ENCODE measurements at places on chromosomes 16 and 17.

DNA sequence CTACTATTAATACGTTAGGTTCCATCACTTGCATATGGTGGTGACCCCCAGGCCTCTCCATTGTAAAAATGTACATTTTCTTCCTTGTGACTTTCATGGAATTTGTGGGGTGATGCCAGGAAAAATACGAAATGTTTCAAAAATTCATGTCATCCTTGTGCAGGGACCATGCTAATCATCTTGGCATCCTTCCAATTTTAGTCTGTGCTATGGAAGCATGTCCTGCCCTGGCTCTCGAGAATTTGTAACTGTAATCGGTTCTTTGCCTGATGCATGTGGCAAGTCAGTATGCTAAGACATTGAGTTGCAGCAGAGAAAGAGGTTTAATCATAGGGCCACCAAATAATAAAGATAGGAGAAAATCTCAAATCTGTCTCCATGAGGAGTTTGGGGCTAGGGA lies 14.3 kb upstream of the GINS3 start:
- no peak for DNase-seq

- DNase-seq: no peak
Measured at GRCh38 chr17:55699181-55699860, 23.3 kb downstream of the TMEM100 start.

DNA sequence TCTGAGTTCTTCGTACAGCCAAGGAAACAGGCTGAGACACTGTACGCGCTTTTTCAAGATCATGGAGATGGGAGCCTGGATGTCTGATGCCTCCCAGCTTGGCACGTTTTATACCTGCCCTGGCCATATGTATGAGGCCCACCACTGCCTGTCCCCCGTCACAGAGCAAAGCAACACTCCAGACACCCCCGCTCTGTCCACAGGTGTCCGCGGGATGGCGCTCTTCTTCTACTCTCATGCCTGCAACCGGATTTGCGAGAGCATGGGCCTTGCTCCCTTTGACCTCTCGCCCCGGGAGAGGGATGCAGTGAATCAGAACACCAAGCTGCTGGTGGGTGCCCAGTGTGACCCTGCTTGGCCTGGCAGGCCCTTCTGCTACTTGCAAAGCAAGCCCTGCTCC lies 39.8 kb upstream of the POLR3E start:
- DNase-seq: no peak

DNA sequence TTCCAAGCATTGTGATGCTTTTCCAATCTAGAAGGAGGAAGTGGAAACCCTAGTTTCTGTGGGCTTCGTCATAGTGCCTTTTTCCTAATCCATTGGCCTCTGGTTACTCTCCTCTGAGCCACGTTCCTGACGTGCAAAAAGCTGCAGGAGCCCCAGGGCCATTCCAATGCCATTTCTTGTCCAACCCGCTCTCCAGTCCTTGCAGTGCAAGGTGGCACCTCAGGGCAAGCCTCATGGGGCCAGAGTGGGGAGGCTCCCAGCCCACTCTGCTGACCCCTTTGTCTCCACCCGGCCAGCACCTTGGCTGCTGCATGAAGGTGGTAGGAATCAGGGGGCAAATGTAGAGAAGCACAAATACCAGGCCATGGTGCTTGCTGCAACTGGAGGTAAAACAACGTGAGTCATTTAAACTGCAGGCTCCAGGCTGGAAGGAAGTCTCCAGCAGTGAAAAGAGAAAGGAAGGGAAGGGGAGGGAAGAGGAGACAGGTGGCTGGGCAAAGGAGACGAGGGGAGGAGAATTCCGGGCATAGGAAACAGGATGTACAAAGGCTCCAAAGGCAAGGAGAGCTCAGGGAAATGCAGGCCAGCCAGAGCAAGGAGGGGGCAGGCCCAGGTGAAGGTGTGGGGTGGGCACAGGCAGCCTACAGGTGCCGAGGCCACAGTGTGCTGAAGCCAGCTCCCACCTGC lies 168.2 kb upstream of the TNRC6C start:
- no peak for DNase-seq

DNA sequence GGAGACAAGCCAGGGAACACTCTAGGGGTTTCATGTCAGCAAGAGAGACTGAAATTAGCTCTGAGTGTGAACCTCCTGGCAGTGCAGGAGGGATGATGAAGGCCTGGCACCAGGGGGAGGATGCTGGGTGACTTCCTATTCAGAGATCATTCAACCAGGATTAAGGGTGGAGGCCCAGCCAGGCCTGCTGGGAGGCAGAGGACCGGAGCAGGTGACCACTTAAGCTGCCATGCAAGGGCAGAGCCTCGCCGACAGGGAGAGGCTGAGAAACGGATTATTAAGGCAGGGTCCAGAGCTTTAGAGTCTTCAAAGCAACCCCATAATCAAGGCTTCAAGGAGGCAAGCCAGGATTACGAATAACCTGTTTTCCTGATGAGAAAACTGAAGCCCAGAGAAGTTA lies 10.6 kb upstream of the SRCIN1 start:
- no peak for DNase-seq

DNA sequence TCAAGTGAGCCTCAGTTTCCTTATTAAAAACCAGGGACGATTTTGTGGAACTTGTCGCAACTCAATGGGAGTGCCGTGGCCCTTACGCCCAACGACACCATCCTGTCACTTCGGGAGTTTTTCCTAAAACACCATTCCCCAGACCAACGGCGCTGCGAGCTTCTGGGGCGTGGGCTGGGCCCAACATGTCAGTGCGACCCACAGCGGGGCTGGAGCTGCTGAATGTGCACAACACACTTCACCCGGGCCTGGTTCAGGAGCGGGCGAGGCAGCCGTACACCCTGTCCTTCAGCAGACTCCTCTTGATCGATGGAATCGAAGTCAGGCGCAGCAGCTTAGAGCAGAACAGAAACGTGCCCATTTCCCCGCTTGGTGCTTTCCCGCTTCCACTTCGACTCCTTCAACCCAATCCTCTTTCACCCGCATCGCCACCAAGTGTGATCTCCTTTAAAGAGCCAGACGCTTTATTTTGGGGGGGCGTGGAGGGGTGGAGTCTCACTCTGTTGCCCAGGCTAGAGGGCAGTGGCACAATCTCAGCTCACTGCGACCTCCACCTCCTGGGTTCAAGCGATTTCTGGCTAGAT lies 13.2 kb upstream of the SLC7A5 start:
- no peak for DNase-seq

DNA sequence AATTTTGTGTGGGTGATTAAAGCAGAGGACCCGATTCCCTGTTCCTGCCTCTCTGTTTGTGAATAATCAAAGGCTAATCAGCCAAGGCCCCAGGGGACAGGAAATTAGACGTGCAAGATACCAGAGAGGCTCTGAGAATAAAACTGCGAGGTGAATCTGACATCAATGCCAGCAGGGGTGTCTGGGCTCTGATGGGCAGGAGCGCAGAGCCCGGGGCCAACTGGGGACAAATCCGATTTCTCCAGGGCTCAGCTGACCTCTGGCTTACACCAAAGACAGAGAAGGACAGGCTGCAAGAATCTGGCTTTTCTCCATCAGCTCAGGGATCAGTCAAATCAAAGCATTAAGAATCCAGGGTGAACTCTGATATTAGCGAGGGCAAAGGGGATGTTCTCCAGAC lies 174.3 kb downstream of the XYLT1 start:
- DNase-seq: no peak

DNA sequence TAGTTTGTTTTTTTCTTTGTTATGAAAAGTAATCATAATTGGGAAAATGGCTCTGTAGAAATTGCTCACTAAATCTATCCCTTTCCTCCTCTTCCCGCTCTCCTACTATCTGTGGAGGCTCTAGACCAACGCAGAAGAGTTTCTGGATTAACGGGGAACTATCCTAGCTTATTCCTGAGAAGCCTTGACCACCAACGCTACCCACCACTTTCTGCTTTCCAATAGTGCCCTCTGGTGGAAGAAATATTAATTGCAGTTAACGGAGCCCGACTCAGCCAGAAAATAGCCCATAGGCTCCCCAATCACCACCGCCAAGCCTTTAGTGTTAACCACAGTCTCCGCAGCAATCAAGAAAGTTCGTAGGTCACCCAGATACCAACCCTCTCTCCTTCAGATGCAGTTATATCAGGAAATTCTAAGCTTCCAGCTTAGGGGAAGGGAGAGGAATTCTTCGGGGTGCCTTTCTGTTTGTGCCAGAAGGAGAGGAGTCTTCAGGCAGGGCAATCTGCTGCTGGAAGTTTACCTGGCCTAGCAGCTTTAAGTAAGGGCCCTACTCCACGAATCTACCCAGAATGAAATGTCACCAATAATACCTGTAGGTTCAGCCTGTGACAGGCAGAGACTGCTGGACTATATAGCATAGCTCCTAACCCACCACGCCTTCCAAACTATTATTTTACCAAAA lies 23.0 kb upstream of the NSRP1 start:
- no peak for DNase-seq

- DNase-seq: no peak
Measured at GRCh38 chr16:72856797-72857196, 191.1 kb downstream of the ZFHX3 start.

DNA sequence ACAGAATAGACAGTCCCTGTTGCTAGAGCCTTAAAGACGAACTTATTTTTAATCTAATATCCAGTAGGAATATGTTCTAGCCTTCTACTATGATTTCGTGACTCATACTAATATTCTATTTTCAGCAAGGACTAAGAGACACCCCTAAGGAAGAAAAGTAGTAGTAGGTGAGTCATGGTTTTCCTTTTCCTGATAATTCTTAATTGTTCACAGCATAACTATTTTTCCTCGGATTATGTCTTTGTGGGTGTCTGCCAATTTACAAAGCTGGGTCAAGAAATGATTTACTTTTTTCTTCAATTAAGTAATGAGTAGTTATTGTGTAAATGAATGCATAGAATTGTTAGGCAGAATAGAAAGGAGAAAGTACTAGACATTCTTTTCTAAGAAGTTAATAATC lies 292.2 kb downstream of the TOX3 start:
- DNase-seq: peak; percentile 5

DNA sequence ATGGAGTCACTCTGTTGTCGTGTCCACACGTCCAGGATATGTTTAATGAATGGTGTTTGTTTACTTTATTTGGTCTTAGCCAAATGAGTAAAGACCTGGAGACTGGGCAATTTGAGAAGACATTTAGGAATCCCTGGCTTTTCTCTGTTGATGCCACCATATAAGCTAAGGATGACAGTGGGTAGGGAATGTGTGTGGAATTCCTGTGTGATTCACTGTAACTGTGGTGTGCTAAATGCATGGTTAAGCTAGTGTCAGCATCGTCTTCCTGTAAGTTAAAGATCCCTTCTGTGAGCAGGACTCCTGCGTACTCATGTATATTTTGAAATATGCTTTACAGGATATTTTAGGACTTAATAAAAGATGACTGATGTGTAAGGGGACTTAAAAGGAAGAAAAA lies 26.4 kb downstream of the GOSR1 start:
- DNase-seq: no peak

GRCh38 chr17:600576-601243 lies 113.9 kb downstream of the VPS53 start:
- DNase-seq: no peak

GRCh38 chr16:88655733-88656281 lies 5.0 kb upstream of the CYBA start:
- no peak for DNase-seq

DNA sequence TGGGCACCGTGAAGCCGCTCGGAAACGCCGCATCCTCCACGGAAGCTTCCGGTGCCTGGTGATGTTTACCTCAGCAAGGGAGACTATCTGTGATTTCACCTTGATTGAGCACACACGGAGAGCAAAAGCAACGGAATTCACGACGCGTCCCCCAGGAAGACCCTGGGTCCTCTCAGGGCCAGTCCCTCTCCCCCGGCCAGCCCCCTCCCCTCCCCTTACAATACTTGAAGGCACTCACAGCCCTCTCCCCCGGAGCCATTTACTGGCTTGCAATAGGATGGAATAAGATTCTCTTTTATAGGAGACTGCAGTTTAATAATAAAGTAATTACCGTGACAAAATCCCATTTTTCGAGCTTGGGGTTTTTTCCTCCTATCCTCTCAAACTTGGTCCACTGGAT lies 104.7 kb downstream of the ENGASE start:
- no peak for DNase-seq

GRCh38 chr17:82170412-82170961 lies 42.2 kb downstream of the CCDC57 start:
- no peak for DNase-seq

DNA sequence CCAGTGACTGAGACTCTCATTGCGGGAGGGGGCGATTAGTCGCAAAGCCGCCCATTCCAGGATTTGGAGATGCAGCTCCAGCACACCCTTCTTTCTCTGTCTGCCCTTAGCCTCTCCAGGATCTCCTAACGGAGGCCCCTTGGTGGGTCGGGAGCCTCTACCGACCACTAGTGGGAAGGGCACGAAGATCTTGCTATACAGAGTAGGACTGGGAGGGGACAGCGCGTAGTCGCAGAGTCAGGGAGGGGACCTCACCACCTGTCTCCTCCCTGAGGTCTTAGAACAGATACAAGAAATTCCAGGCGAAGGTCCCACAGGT lies 588 bp upstream of the SMTNL2 start:
- DNase-seq: no peak

GRCh38 chr17:8869114-8869815 lies 1.8 kb upstream of the PIK3R6 start:
- DNase-seq: no peak

GRCh38 chr17:75260641-75261335 lies 618 bp downstream of the GGA3 start:
- no peak for DNase-seq

DNA sequence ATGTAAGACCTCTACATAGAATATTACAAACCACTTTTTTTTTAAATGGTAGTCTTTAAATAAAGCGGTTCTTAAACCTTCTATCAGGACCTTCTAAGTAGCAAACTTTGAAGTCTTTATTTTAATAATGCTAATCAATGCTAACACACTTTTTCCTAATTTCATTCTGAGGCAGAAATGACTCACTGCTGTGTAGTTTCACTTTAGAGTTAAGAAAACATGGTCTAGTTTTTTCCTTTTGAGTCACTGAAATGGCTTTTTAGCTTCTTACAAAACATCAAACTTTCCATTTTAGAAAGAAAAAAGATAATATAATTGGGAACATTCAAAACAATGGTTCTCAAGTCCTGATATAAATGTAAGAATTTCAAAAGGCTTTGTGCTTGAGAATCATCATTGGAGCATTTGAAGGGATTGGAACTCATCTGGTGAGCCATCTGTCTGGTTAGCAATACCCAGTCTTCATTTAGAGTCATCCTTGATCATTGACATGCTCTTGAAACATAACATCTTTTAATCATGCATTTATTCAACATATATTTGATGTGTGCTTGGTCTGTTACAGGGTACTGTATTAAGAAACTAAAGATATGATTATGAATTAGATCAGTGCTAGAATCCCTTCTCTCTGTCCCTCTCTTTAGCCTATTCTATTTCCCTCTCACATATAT lies 258.3 kb upstream of the MON1B start:
- DNase-seq: no peak

DNA sequence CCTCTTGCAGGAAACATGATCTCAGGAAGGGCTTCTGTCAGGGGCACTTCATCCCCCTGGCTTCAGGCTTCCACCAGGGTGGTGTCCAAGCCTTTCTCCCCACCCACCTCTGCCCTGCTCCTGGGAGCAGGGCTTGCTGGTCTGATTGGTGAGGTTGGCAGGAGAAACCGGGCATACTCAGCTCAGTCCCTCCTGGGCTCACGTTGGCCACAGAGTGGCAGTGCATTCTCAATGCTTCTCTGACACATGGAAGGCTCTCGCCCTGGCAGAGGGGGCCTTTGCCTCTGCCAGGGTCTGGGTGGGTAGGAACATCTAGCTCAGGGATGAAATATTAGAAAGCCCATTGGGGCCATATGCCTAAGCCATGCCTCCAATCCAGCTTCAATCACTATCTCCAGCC lies 142.8 kb downstream of the AXIN2 start:
- DNase-seq: no peak

All from non-pigmented ciliary epithelial cell (primary cell).